Esophagus squamous epithelium (tissue), 5 donors: ENCODE measurements at places on chromosomes 7 and 10.

GRCh38 chr10:91690412-91690811 is 57.5 kb upstream of the PPP1R3C start:
- no peak for DNase-seq

DNA sequence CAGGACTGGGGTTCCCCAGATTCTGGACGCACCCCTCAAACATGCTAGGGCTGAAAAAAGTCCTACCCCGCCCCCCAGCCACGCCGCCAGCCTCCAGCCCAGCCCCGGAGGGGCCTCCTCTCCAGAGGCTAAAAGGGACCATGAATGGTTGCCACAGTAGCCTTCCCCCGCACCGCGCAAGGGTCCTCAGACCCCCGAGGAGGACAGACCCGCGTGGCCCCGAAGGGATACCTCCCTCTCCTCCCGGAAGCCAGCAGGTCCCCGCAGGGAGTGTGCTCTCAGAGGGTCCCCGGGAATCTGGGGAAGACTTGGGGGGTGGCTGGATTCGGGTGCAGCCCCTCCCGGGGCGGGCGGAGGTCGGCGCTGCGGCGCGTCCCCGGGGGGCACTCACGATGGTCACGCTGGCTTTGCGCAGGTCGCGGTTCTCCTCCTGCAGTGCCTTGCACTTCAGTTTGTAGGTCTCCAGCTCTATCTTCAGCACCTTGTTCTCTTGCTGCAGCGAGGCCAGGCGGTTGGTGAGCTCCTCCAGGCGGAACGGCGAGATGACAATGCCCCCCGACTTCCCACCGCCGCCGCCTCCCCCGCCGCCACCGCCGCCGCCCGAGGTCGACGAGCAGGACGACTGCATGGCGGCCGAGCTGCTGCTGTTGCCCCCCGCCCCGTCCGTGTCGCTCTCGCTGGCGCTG is 482 bp downstream of the CCDC6 start:
- DNase-seq = no peak

DNA sequence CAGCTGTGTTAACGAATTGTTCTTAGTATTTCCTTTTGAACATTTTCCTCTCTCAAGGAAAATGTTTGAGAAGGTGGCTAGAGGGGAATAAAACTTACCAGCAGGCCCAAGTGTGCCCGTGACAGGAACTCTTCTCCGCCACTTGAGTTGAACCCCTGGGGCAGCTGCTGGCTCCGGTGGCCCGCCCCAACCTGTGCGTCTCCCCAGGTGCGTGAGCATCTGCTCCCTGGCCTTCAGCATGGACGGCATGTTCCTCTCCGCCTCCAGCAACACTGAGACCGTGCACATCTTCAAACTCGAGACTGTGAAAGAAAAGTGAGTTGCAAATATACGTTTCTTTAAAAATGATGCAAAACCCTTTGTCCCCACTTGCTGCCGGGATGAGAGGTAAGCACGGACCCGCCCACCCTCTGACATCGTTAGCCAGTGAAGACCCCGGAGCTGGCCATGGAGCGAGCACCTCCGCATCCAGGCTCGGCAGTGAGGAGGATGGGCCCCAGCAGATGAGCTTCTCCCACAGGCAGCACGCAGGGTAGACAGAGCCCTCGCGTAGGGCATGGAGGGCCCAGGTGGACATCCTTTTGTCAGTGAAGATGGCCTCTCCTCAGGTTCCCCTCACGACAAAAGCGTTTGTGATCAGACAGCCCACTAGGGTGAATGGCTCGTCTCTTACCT is 35.7 kb downstream of the WIPI2 start:
- no peak for DNase-seq

- DNase-seq = no peak
These were observed 8.4 kb downstream of the CPA2 start for GRCh38 chr7:130274983-130275591.

DNA sequence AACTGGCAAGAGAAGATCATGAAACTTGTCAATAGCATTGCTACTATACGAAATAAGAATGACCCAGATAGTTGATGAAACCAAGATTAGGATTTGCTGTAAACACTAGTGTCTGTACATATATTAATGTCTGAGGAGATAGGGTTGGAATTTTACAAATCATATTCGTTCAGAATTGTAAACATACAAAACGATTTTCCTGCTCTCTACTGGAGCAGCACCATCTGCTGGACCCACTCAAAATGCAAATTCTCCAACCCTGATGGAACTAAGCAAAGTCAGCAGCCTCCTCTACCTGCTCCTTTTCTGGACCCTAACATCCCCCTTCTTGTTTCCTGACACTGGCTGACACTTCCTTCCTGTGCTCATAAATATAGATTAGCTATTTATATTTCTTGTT is 29.4 kb upstream of the SGMS1 start:
- DNase-seq = no peak

- DNase-seq = no peak
These were observed 12.0 kb downstream of the PIP4K2A start for GRCh38 chr10:22702348-22702747.

DNA sequence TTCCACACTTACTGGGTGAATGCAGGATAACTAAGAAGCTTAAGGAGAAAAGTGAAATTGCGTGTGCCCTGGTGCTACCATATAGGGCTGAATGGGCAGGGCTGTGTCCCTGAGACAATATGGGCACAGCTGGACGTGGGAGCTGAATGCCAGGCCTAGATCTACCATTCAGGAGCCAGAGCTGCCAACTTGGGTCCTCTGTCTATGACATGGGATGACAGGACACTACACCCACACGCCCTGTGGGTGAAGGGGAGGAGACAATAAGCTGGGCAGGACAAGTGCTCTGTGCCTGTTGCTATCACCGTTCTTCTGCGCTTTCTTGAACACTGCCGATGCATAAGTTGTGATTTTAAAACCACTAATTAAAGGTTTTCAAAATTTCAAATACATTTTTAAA is 293.9 kb downstream of the TNS3 start:
- DNase-seq = no peak

GRCh38 chr7:66359656-66360211 is 154.6 kb downstream of the TPST1 start:
- no peak for DNase-seq

- DNase-seq = no peak
These were observed 292.4 kb downstream of the ZWINT start for GRCh38 chr10:56068473-56069263.

DNA sequence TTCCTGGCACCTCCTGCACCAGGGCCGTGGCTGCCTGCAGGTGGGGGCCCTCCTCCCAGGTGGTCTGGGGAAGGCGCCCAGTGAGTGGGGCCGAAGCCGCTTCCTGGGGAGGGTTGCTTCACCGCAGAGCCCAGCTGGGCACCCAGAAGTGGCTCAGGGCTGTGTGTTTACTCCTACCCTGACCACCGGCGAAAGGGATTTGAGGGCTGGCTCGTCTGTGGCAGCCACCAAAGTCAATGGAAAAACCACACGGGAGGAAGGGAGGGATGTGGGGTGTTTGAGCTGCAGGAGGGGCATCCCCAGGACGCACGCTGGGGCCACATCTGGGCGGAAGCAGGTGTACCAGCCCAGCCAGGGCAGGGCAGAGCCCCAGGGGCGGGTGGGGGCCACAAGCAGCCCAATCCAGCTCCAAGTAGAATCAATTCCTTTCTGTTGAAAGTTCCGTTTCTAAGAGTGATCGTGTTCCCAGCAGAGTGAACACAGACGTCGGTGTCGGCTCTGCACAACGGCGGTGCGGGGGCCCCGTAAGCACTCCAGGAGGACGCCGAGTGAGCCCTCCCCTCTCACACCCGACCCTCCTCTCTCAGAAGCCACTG is 69.9 kb downstream of the FOXL3 start:
- DNase-seq = no peak

DNA sequence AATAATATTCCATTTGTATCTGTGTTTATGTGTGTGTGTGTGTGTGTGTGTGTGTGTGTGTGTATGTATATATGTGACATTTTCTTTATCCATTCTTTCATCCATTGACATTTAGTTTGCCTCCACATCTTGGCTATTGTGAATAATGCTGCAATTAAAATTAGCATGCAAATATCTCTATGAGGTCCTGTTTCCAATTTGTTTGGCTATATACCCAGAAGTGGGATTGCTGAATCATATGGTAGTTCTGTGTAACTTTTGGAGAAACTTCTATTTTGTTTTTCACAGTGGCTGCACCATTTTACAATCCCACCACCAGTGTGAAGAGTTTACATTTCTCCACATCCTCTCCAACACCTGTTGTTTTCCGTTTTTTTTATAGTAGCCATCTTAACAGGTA is 53.1 kb downstream of the CH25H start:
- no peak for DNase-seq

GRCh38 chr10:97721871-97722780 is 8.6 kb downstream of the MARVELD1 start:
- DNase-seq = no peak

GRCh38 chr10:73803680-73804286 is 7.6 kb downstream of the NDST2 start:
- no peak for DNase-seq

GRCh38 chr10:101054351-101054750 is 7.4 kb upstream of the KAZALD1 start:
- no peak for DNase-seq
